ENCODE measurements at places on chromosomes 5 and 9.

DNA sequence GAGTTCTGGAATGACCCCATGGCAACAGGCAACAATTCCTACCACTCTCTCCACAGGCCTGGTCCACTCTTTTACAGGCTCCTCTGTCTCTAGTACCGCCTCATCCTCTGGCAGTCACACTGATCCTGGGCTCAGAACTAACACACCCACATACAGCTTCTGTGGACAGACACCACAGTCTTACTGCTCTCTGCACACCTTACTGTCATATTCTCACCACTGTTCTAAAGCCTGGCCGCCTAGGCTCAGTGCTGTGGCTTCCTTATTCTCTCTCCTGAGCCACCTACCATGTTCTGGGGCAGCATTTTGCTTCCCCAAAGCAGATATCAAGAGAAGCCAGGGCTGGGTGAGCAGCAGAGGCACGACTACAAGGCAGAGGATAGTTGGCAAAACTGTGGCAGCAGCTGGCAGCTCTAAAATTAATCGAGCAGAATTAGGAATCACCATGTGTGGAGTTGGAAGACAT is 14.8 kb downstream of the REEP5 start:
- no peak for DNase-seq

- no peak for DNase-seq
Measured at GRCh38 chr9:36911037-36911436, 123.0 kb downstream of the PAX5 start.

DNA sequence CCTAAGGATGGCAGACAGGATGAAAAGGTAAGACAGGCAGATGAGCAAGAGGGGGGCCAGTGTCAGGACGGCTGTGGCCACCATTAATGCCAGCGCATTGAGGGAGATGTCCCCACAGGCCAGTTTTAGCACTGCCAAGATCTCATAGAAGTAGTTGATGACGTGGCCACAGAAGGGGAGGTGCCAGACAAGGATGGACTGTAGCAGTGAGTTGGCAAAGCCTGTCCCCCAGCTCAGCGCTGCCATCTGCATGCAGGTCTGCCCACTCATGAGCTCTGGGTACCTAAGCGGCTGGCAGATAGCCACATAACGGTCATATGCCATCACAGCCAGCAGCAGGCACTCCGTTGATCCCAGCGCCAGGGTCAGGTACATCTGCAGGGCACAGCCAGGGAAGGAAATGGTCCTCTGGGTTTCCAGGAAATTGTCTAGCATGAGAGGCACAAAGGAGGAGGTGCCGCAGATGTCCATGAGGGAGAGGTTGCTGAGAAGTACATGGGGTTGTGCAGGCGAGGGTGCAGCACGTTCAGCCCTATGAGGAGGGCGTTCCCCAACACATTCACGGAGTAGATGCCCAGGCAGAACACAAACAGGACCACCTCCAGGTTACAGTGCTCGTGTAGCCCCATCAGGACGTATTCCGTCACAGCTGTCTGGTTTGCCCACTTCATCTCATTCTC is 10.8 kb downstream of the OR13J1 start:
- peak; percentile 9 for DNase-seq

- no peak for DNase-seq
Measured at GRCh38 chr5:102138243-102138653, 157.8 kb downstream of the SLCO4C1 start.

GRCh38 chr9:75487856-75488718 is 399.8 kb downstream of the OSTF1 start:
- DNase-seq = no peak

DNA sequence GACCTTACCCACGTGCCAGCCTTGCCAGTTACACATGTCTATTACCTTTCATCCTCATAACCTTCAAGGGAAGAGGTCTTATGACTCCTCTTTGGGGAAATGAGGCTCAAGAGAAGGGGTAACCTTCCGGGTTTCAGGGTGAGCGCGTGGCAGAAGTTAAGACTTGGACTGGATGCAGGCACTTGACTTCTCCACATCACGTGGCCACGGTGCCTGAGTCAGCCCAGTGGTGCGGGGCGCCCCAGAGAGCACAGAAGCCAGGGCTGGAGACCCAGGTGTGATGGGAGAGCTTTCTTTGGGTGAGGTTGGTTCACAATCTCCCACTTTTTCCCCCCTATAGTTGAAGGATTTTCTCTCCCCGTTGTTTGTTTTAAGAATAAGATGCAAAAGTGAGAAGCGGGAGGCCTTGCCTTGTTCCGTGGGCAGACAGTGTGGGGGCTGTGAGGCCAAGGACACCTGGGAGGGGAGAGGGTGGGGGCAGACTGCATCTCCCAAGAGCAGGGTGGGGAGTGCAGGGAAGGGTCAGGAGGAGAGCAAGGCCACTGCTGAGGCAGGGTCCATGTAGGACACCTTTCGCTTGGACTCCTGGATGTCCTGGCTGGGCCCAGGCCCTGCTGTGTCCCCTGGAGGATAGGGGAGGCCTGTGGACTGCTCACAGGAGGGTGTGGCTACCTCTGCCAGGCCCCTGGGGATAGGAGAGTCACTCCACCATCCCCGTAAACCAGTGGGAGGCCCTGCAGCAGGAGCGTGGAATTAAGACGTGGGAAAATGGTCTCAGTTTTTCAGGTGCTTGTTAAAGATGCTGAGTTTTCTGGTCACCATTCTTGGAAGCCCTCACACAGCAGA is 90.0 kb upstream of the CTSL start:
- no peak for DNase-seq
